ENCODE measurements at places on chromosomes 7 and 10.

GRCh38 chr10:35353395-35353794, 17.1 kb downstream of the CCNY start:
- DNase-seq, result no peak

DNA sequence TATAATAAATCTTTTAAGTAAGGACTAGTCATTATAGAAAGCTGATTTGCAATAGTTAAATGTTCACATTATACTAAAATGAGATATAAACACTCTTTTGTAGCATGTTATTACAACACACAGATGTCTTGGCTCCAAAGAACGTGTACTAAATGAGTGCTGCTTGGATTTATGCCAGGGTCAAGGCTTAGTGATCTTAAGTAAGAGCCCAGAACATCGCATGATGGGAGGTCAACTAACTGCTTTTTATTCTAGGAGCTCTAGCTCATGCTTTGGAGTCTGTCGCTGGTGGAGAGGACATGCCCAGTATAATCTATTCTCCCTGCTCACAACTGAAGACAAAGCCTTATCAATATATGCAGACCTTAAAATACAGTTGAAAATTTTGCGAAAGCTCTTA, 315.1 kb downstream of the BBS9 start:
- DNase-seq, result no peak

GRCh38 chr10:124340033-124340760, 78.5 kb downstream of the OAT start:
- DNase-seq, result no peak

GRCh38 chr10:34643620-34644019, 171.5 kb downstream of the PARD3 start:
- DNase-seq, result no peak

GRCh38 chr10:91196268-91197048, 24.0 kb upstream of the PCGF5 start:
- no peak for DNase-seq
